ENCODE measurements at places on chromosomes 13 and 19. TPM values are rescaled to one million over a fixed set of nuclear protein-coding genes. Genes with fewer than 3 reads are reported as not detected.

DNA sequence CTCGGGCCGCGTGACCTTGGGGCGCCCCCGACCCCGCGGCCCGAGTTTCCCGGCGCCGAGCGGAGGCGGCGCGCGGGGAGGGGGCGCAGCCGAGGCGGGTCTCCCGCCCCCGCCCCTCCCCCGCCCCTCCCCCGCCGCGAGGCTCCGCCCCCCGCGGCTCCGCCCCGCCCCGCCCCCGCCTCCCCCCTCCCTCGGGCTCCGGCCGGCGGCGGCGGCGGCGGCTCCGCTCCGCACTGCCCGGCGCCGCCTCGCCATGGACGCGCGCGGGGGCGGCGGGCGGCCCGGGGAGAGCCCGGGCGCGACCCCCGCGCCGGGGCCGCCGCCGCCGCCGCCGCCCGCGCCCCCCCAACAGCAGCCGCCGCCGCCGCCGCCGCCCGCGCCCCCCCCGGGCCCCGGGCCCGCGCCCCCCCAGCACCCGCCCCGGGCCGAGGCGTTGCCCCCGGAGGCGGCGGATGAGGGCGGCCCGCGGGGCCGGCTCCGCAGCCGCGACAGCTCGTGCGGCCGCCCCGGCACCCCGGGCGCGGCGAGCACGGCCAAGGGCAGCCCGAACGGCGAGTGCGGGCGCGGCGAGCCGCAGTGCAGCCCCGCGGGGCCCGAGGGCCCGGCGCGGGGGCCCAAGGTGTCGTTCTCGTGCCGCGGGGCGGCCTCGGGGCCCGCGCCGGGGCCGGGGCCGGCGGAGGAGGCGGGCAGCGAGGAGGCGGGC is at the start of gene HCN2:
HCN2 (plus strand) TSS at position 189 of the 703 bp plus-strand sequence; CDS start at position 254, 65 bp downstream.
- no peaks in the 10 kb centered on the region for H3K36me3 ChIP-seq
- DNase-seq: no peak
- peaks cover 29% of the 10 kb centered on the region for H3K4me1 ChIP-seq
- H3K27ac ChIP-seq: no peak within 1 kb of the TSS
- H3K27me3 ChIP-seq: peaks cover 4% of the 10 kb centered on the region

YIF1B gene
- total RNA-seq: 59.9 TPM

COL4A1 gene
- 3,181 TPM for total RNA-seq

ZNF541 gene
- not detected for total RNA-seq

DNA sequence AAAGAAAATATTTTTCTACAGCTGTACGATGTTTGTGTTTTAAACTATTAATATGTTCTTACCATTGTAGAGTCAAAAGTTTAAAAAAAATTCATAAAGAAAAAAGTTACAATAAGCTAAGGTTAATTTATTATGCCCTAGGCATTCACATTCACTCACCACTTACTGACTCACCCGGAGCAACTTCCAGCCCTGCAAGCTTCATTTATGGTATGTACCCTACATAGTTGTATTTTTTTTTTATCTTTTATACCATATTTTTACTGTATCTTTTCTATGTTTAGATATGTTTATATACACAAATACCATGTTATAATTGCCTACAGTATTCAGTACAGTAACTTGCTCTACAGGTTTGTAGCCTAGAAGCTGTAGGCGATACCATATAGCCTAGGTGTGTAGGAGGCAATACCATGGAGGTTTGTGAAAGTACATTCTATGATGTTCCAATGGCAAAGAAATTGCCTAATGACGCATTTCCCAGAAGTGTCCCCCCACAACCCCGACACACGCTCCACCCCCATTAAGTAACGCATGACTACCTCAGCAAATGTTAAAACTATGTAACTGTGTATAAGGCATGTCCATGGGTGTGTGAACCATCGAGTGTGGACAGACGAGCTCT is 60.4 kb downstream of the SLITRK6 start:
- no peaks in the 10 kb centered on the region for H3K27me3 ChIP-seq
- peaks cover 15% of the 10 kb centered on the region for H3K4me1 ChIP-seq
- H3K27ac ChIP-seq: no peak overlapping the region
- no peak overlapping the region for H3K4me3 ChIP-seq
- H3K36me3 ChIP-seq: no peaks in the 10 kb centered on the region

DPF1 gene
- 2.2 TPM for total RNA-seq

FLT3LG gene
- 10.8 TPM for total RNA-seq

GRCh38 chr13:23651887-23652286 is 81.7 kb downstream of the TNFRSF19 start:
- H3K27ac ChIP-seq: no peak overlapping the region
- H3K36me3 ChIP-seq: no peaks in the 10 kb centered on the region
- no peak for DNase-seq
- peaks cover 16% of the 10 kb centered on the region for H3K27me3 ChIP-seq
- H3K4me1 ChIP-seq: peaks cover 13% of the 10 kb centered on the region
- H3K4me3 ChIP-seq: no peak overlapping the region

KATNAL1 gene
- 30.0 TPM for total RNA-seq

DNA sequence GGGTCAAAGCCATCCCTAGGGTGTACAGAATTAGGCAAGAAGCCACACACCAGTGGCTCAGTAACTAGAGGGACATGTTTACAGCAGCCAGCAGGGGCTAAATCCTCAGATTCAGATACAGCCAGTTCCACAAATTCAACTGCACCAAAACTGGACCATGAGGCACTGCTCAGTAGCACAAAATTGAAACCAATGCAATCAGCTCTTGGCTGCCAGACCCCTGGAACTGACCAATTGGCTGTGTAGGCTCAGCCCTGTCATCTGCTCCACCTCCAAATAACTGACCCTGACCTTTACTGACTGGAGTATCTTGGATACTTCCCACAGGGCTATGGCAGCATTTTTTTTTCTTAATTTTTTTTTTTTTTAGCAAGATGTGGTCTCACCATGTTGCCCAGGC is 226.5 kb downstream of the FOXO1 start:
- no peaks in the 10 kb centered on the region for H3K27me3 ChIP-seq
- H3K4me1 ChIP-seq: peaks cover 15% of the 10 kb centered on the region
- DNase-seq: no peak
- no peak overlapping the region for H3K27ac ChIP-seq
- H3K4me3 ChIP-seq: no peak overlapping the region

GRCh38 chr13:33174491-33174890 is 111.1 kb downstream of the STARD13 start:
- H3K27me3 ChIP-seq: no peaks in the 10 kb centered on the region
- peaks cover 18% of the 10 kb centered on the region for H3K36me3 ChIP-seq
- peaks cover 91% of the 10 kb centered on the region for H3K4me1 ChIP-seq
- no peak for DNase-seq
- H3K27ac ChIP-seq: peak overlapping the region; percentile 98

DNA sequence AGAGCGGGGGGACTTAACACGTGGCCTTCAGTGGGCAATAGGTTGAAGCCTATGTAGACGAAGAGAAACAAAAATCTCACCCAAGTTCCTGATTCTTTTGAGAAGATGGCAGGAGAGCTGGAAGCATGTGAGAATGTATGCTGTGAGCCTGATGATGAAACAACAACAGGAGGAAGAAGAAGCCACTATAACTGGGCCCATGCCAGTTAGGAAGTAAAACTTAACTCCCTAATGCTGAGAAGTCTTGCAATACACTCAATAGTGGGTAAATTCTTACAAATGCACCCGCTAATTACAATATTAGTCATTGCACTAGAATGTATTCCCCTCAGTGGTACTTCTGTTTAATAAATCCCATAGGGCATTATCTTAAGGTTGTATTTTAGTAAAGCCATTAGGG is 9.1 kb downstream of the PCDH17 start:
- no peaks in the 10 kb centered on the region for H3K4me1 ChIP-seq
- no peaks in the 10 kb centered on the region for H3K36me3 ChIP-seq
- no peak overlapping the region for H3K27ac ChIP-seq

- H3K4me1 ChIP-seq: peaks cover 12% of the 10 kb centered on the region
- no peak overlapping the region for H3K27ac ChIP-seq
- H3K36me3 ChIP-seq: no peaks in the 10 kb centered on the region
- peaks cover 7% of the 10 kb centered on the region for H3K27me3 ChIP-seq
Measured at GRCh38 chr19:6677883-6678689, 8.1 kb upstream of the TNFSF14 start.

CDX2 gene
- total RNA-seq: not detected

OR10H1 gene
- total RNA-seq: not detected

PDX1 gene
- total RNA-seq: not detected

IQCN gene
- total RNA-seq: 6.9 TPM

DNA sequence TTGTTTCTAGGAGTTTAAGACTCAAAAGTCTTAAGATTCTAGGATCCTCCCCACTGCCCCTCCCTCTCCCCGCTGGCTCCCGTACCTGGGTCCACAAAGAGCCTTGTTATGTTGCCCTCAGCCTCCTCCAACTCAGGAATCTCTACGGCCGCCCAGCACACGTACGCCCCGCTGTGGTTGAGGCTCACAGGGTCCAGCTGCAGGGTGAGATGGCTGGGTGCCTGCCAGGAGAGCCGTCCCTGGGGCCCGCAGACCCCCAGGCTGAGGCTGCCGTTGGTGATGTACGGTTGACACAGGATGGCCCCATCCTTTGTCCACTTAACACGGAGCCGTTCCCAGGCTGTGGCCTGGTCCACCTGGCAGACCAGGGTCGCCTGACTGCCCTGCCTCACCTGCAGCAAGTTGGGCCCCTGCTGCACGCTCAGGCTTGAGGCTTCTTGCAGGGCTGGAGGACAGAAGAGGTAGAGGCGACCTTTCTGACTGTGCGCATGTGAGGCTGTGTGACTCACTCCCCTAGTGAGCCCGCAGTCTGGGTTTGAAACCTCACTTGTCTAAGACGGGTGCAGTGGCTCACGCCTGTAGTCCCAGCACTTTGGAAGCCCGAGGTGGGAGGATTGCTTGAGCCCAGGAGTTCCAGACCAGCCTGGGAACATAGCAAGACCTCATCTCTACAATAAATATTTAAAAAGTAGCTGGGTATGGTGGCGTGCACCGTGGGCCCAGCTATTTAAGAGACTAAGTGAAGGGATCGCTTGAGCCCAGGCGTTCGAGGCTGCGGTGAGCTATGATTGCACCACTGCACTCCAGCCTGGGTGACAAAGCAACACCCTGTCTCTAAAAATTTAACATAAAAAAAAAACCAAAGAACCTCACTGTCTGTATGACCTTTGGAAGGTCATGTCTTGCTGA is 4.0 kb downstream of the TMIGD2 start:
- no peaks in the 10 kb centered on the region for H3K27me3 ChIP-seq
- no peak for DNase-seq
- peaks cover 2% of the 10 kb centered on the region for H3K4me1 ChIP-seq
- no peak overlapping the region for H3K4me3 ChIP-seq

SPACA4 gene
- not detected for total RNA-seq

CASP14 gene
- not detected for total RNA-seq

ZNF121 gene
- 25.4 TPM for total RNA-seq

ZNF888 gene
- total RNA-seq: 3.2 TPM

DNA sequence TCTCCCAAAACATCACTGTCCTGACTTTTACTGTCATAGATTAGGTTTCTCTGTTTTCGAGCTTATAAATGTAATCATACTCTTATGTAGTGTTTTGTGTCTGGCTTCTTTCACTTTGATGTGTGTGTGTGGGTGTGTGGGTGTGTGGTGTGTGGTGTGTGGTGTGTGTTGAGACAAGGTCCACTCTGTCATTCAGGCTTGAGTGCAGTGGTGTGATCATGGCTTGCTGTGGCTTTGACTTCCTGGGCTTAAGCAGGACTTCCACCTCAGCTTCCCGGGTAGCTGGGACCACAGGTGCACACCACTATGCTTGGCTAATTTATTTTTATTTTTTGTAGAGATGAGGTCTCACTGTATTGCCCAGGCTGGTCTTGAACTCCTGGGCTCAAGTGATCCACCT is 59.6 kb downstream of the PDS5B start:
- H3K27me3 ChIP-seq: no peaks in the 10 kb centered on the region
- no peak overlapping the region for H3K4me3 ChIP-seq
- peaks cover 2% of the 10 kb centered on the region for H3K36me3 ChIP-seq
- H3K27ac ChIP-seq: no peak overlapping the region
- H3K4me1 ChIP-seq: peaks cover 23% of the 10 kb centered on the region

DNA sequence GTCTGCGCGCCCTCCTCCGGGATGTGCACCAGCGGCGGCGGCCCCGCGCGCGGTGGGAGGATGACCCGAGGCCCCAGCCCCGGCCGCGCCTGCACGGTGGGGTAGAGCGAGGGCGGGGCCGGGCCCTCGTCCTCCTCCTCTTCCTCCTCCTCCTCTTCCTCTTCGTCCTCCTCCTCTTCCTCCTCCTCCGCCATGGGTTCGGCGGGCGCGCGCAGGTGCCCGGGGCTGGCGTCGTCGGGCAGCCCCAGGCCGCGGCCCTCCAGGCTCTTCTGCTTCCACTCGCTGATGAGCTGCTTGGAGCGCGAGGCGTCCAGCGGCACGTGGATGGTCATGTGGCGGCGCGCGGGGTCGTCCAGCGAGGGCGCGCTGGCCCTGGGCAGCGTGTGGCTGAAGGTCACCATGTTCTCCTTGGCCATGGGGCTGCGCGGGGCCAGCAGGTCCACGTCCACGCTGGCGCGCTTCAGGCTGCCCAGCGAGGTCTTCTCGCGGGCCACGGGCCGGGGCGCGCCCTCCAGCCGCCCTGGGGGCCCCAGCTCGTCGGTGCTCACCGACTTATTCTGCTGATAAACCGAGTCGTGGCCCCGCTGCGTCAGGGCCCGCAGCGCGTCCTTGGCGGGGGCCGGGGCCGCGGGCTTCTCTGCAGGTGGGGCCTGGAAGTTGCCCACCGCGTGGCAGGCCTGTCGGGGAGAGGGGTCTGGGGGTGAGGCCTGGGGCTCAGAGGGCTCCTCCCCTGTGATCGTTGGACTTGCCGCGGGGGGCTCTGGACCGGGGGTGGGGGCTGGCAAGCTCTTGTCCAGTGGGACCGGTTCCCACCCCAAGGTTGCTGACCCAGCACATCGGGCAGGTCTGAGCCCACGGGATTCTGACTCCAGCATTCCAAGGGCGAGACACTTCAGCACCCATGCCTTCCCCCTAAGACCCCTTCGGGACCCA is 8.3 kb downstream of the PLPPR3 start:
- H3K27me3 ChIP-seq: no peaks in the 10 kb centered on the region
- H3K36me3 ChIP-seq: peaks cover 15% of the 10 kb centered on the region
- H3K27ac ChIP-seq: no peak overlapping the region

DNA sequence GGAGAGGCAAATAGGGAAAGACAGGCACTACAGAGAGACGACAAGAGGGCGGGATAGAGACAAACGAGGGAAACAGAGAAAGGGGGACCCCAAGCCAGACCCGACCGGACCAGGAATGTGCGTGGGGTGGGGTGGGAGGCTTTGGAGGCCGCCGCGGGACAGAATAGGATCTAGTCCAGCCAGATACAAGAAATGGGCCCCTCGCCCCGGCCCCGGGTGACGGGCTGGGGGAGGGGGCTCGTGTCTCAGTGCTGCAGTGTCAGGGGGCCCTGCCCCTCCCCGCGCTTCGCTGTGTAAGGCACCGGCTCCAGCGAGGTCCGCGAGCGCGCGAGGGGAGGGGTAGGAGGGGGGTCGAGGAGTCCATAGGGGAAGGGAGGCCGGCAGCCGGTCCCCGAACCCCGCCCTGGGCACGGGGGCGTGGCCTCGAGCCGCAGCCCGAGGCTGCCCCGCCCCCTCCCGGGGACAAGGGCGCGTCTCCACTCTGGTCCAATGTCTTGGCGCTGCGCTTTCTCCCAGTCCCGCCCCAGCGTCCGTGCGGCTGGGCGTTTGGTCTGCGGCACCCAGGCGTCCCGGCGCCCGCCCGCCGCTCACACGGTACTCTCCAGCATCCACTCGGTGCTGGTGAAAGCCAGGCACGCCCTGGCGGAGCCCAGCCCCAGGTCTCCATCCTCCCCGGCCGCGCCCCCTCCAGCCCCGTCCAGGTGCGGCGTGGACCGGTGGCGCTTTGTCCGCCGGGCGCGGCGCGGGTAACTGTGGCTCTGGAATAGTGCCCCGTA is 11.0 kb downstream of the IFNL1 start:
- peak overlapping the region; percentile 62 for H3K4me3 ChIP-seq
- H3K4me1 ChIP-seq: peaks cover 4% of the 10 kb centered on the region
- H3K36me3 ChIP-seq: peaks cover 2% of the 10 kb centered on the region
- H3K27ac ChIP-seq: no peak overlapping the region
- DNase-seq: no peak

GRCh38 chr19:11446652-11447301 is 11.3 kb downstream of the PRKCSH start:
- no peak for DNase-seq
- no peaks in the 10 kb centered on the region for H3K4me1 ChIP-seq
- H3K27me3 ChIP-seq: no peaks in the 10 kb centered on the region
- peaks cover 11% of the 10 kb centered on the region for H3K36me3 ChIP-seq
- no peak overlapping the region for H3K27ac ChIP-seq

PPM1N gene
- total RNA-seq: 0.29 TPM

STARD13 gene
- total RNA-seq: 64.8 TPM
